ENCODE measurements at places on chromosomes 1 and 21. TPM values are rescaled to one million over a fixed set of nuclear protein-coding genes. Genes with fewer than 3 reads are reported as not detected.

TMIGD3 gene
- total RNA-seq, result 0.88 TPM

KIRREL1 gene
- total RNA-seq, result 45.4 TPM

VANGL1 gene
- 13.6 TPM for total RNA-seq

DAB1 gene
- 0.39 TPM for total RNA-seq

TCP10L gene
- 0.19 TPM for total RNA-seq

SH2D1B gene
- not detected for total RNA-seq

TAS1R1 gene
- not detected for total RNA-seq

DNA sequence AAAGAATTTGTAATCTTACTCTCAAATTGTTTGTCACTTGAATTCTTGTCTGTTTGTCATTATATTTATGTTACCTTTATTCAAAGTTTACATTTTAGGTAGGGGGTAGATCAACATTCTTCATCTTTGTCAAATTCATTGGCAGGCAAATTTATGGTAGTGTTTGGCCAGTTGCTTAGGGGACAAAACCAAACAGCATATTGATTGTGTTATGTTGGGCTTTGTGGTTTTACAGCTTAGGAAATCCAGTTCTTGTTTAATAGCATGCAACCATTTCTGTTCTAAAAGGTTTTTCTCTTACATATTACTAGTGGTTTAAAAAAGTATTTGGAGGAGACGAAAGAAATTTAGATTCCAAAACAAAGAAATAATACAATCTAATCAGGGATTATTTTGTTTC lies 91.4 kb downstream of the HMCN1 start:
- no peaks in the 10 kb centered on the region for H3K4me1 ChIP-seq
- DNase-seq, result no peak
- H3K4me3 ChIP-seq, result no peak overlapping the region
- no peaks in the 10 kb centered on the region for H3K27me3 ChIP-seq

DNA sequence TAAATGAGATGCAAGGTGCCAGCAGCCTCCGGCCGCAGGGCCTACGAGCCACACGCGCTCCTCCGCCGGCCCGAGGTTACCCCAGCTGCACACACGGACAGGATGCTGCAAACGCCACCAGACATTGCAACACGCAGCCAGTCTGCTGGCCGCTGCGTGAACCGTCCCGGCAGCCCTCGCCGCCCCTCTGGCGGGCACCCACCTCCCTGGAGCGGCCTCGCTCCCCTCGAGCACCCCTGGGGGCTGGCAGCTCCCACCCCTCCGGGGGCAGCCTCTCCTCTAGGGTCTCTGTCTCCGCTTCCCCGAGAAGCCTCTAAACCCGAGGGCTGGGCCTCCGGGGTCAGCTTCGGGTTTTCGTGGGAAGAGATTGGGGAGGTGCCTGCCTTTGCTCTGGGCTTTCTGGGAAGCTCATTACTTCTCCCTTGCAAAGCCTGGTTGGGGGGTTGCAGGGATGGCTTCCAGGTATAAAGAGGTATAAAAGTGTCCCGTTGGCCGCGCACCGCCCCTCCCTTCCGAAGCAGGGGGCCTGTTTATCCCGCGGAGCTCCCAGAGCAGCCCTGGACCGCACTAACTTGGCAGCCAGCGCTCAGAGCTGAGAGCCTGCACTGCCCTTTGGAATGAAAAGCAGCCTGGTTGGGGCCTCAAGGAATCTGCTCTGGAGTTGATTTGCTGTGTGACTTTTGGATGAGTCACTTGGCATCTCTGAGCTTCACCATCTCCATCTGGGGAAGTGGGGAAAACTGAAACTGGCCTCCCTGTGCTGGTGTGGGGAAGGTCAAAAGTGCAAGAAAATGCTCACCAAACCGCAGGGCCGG lies 21.8 kb downstream of the DHRS3 start:
- peaks cover 12% of the 10 kb centered on the region for H3K4me1 ChIP-seq
- H3K27me3 ChIP-seq, result no peaks in the 10 kb centered on the region
- H3K27ac ChIP-seq, result no peak overlapping the region
- DNase-seq, result peak; percentile 51
- H3K4me3 ChIP-seq, result no peak overlapping the region
- H3K36me3 ChIP-seq, result peaks cover 2% of the 10 kb centered on the region

- H3K4me3 ChIP-seq, result no peak overlapping the region
- H3K27me3 ChIP-seq, result no peaks in the 10 kb centered on the region
- no peak for DNase-seq
- H3K36me3 ChIP-seq, result no peaks in the 10 kb centered on the region
- peaks cover 18% of the 10 kb centered on the region for H3K4me1 ChIP-seq
These were observed 83.1 kb downstream of the WLS start for GRCh38 chr1:68149110-68149798.

DNA sequence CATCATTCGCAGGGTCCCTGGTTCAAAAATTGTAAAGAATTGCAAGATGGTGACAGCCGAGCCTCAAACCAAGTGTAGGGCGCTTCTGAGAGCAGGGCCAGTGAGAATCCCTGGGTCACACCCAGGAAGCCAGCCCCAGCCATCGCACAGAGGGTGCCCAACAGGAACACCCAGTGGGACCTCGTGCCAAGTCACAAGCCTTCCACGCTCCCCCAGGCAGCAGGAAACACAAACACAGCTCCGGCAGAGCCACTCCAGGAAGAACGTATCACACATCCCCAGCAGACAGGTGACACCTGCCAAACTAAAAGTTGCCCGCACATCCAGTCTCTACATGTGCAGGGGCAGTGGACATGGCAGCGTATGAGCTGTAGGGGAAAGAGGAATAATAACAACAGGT lies 20.2 kb downstream of the DHRS3 start:
- H3K27me3 ChIP-seq, result no peaks in the 10 kb centered on the region
- H3K4me3 ChIP-seq, result no peak overlapping the region

- DNase-seq, result no peak
- H3K4me3 ChIP-seq, result no peak overlapping the region
- H3K36me3 ChIP-seq, result no peaks in the 10 kb centered on the region
These were observed 4.7 kb downstream of the ZNF326 start for GRCh38 chr1:89999628-90000027.

GRCh38 chr1:13707164-13707563 lies 7.2 kb downstream of the PRDM2 start:
- no peak for DNase-seq
- no peaks in the 10 kb centered on the region for H3K36me3 ChIP-seq
- H3K4me3 ChIP-seq, result no peak overlapping the region
- no peaks in the 10 kb centered on the region for H3K4me1 ChIP-seq
- H3K27me3 ChIP-seq, result no peaks in the 10 kb centered on the region

- H3K36me3 ChIP-seq, result no peaks in the 10 kb centered on the region
- no peak overlapping the region for H3K4me3 ChIP-seq
- peaks cover 34% of the 10 kb centered on the region for H3K4me1 ChIP-seq
- H3K27me3 ChIP-seq, result no peaks in the 10 kb centered on the region
- peak overlapping the region; percentile 55 for H3K27ac ChIP-seq
- DNase-seq, result no peak
These were observed 313.9 kb upstream of the USP24 start for GRCh38 chr1:55529017-55529416.

- no peaks in the 10 kb centered on the region for H3K27me3 ChIP-seq
- no peak overlapping the region for H3K27ac ChIP-seq
- no peaks in the 10 kb centered on the region for H3K36me3 ChIP-seq
- DNase-seq, result no peak
- H3K4me3 ChIP-seq, result no peak overlapping the region
These were observed 78.8 kb downstream of the SPSB1 start for GRCh38 chr1:9371391-9371935.

GRCh38 chr1:87512431-87512830 lies 183.8 kb downstream of the LMO4 start:
- no peaks in the 10 kb centered on the region for H3K36me3 ChIP-seq
- no peak overlapping the region for H3K27ac ChIP-seq
- DNase-seq, result no peak
- H3K4me1 ChIP-seq, result peaks cover 6% of the 10 kb centered on the region
- H3K4me3 ChIP-seq, result no peak overlapping the region
- no peaks in the 10 kb centered on the region for H3K27me3 ChIP-seq

Measured in Caco-2 (cell line).